ENCODE measurements at places on chromosomes 16 and 17.

GRCh38 chr16:49324703-49325102 is 43.1 kb upstream of the CBLN1 start:
- DNase-seq: no peak

DNA sequence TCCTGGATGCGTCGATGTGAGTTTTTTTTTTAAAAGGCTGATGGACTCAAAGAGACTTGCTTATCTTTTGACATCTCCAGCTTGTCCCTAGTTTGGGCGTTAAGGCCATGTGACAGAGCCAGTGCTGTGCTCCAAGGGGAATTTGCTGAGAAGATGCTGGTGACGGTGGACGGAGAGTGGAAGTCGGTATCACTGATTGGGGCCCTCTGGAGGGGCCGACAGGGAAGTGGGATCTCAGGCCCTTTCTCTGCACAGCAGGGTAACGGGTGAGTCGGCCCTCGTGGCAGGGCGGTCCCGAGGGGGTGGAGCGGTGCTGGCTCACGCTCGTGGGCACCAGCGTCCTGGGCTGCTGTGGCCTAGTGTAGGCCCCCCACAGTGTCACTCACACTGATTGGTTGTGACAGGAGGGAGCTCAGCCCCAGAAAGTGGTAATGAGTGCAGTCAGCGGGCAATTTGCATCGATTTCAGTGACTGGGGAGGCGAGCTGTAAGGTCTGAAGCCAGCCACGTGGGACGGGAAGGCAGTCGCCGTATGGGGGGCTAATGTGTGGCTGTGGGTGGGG is 91.3 kb downstream of the TBC1D16 start:
- DNase-seq: no peak

GRCh38 chr16:69176033-69176800 is 10.7 kb upstream of the SNTB2 start:
- DNase-seq: peak; percentile 70

GRCh38 chr16:10232757-10233156 is 50.5 kb upstream of the GRIN2A start:
- no peak for DNase-seq

DNA sequence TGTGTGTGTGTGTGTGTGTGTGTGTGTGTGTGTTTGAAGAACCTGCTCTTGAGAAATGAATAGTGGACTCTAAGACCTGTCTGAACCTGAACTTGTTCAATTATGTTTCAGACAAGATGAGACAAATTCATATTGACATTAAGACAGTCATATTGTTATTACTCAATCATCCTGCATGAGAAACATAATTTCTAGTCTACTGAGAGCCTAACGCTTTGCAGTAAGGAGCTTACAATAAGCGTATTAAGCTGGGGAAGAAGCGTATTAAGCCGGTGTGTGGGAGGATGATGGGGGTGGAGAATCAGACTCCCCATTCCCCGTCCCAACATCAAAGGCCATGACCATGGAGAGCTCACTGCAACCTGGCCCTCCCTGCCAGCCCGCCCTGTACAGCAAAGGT is 22.4 kb upstream of the MNT start:
- DNase-seq: no peak

DNA sequence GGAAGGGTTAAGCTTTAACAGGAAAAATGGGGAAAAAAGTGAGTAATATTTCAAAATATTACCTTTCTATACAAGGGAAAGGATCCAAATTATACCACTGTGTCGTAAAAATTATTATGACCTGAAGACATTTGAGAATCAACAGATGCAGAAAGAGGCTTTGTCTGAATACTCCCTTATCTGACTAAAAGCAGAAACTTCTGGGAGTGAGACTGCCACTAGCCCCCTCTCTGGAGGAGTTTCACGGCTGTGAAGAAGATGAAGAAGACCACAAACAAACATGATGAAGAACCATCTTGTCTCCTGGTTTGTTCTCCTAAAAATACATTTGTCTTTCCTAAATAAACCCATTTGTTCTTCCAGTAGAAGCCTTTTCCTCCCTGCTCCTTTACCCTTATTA is 29.4 kb downstream of the CNTROB start:
- no peak for DNase-seq

DNA sequence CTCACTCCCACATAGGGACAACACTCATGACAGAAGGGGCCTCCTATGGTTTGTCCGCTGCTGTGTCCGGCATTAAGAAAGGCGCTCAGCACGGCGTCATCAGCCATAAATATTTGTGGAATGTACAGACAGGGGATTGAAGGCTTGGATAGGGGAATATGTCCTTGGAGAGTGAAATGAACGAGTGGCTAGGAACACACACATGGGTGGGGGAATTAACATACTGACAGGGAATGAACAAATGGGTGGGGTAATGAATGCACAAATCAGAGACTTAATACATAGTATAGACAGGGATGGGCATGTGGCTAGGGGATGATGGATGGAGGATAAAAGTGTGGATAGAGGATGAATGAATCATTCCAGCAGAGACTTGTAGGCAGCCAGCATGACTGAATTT is 154.0 kb upstream of the HSBP1 start:
- DNase-seq: peak; percentile 68

- peak; percentile 64 for DNase-seq
These were observed 10.5 kb upstream of the TSPOAP1 start for GRCh38 chr17:58338841-58339754.

- DNase-seq: no peak
These were observed 38.7 kb upstream of the NFAT5 start for GRCh38 chr16:69526831-69527655.

GRCh38 chr16:22673421-22673831 is 140.5 kb upstream of the HS3ST2 start:
- DNase-seq: no peak

DNA sequence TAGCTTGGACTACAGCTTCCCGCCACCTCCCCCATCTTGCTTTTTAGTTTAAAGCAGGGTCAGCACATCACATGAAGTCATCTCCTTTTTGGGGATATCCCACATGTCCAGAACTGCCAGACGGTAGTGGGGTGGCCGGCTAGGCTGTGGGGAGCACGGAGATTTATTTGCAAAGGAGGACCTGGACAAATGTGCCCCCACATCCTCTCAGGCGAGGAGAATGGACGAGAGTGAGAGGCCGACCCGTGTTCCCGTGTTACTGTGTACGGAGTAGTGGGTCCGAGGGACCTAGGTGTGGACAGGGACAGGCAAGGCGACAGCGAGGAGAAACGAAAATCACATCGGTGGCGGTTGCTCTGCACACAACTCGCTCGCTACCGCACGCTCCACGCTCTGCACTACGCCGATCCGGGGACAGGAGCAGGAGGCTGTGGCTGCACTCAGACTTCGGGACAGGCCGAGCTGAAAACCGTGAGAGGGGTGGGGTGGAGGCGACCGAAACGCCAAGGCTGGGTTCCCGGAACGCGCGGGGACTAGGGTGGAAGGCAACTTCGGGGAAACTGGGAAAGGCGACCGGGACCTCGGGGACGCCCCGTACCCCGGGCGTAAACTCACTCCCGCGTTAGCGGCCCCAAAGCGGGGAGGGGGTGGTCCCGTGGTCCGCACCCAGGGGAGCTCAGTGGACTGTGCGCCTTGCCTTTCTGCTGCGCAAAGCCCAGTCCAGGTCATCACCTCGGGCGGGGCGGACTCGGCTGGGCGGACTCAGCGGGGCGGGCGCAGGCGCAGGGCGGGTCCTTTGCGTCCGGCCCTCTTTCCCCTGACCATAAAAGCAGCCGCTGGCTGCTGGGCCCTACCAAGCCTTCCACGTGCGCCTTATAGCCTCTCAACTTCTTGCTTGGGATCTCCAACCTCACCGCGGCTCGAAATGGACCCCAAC is at the start of gene MT1A:
TSS of gene MT1A (plus strand) at position 853 of the 937 bp plus-strand sequence. CDS start at position 926, 73 bp downstream.
- peak; percentile 36 for DNase-seq

DNA sequence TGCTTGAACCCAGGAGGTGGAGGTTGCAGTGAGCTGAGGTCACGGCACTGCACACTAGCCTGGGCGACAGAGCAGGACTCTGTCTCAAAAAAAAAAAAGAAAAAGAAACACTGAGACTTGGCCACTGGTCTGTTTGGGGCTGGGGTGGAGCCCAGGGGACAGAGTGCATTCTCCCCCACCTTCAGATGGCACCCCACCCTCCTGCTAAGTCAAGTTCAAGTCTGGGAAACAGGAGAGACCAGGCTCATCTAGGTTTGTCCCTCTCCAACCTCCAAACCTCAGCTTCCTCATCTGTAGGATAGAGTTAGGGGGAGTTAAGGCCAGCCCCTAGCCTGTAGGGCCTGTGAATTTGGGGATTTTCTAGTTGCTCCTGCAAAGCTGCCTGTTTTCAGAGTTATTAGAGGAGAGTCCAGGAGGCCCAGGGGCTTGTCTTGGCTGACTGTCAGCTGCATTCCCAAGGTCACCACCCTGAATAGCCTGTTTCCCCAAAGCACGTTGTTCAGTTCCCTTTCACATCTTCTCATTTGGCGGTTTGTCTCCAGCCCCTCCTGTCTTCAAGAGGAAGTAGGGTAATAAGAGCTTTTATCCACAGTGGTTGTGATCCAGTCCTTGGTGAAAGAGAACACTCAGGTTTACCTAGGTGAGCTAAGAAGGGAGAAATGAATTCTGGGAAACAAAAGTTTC is 2.2 kb downstream of the MT3 start:
- no peak for DNase-seq

- DNase-seq: no peak
These were observed 9.3 kb downstream of the PRSS27 start for GRCh38 chr16:2710711-2711231.

GRCh38 chr16:88878967-88879787 is 12.7 kb upstream of the PABPN1L start:
- DNase-seq: no peak

GRCh38 chr17:81583589-81584342 is 31.6 kb upstream of the FAAP100 start:
- peak; percentile 61 for DNase-seq

GRCh38 chr17:27601069-27601974 is 29.7 kb upstream of the LGALS9 start:
- peak; percentile 81 for DNase-seq

DNA sequence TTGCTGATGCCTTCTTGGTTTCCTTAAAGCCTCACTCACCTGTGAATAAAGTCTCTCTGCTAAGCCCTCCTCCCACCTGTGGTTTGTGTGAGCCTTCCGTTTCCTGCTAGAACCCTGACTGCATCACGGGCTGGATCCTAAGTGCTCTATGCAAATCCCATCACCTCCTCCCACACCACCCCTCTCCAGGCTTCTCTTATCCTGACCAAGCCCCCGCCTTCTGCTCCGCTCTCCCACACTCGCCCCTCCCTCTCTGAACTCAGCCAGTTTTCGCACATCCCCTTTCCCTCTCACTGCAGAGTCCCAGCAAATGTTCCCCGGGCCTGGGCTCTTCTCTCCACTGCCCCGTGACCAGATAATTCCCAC is 51.8 kb downstream of the PIMREG start:
- no peak for DNase-seq

- no peak for DNase-seq
These were observed 16.0 kb downstream of the VAC14 start for GRCh38 chr16:70784692-70785555.

DNA sequence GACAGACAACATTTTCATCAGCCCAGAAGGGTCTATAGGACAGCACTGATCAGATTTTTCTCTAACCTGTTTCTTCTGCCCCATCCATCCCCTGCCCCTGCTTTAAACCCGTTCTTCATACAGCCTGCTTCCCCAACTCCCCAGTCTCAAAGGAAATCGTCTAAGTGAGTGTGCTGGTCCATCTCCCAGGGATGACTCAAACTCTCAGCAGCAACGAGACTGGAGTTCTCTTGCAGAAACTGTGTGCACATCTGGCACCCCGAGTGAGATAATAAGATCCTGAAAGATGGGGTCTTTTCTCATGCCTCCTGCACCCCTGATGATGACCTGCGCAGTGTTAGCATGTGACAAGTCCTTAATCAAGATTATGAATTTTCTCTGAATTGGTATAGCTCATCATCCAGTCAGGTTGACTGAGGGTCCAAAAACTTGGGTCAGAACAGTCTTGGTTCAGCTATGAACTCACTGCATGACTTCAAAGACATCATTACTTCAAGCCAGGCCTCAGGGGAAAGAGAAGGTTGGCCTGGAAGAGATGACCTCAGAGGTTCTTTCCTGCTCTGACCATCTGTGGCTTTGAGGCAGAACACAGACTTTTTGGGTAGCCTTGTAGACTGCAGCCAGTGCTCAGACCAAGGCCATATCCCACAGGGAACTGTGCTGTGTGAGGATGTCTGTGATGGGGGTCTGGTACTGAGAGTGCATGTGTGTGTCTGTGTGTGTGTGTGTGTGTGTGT is 117.9 kb downstream of the SPACA3 start:
- no peak for DNase-seq

DNA sequence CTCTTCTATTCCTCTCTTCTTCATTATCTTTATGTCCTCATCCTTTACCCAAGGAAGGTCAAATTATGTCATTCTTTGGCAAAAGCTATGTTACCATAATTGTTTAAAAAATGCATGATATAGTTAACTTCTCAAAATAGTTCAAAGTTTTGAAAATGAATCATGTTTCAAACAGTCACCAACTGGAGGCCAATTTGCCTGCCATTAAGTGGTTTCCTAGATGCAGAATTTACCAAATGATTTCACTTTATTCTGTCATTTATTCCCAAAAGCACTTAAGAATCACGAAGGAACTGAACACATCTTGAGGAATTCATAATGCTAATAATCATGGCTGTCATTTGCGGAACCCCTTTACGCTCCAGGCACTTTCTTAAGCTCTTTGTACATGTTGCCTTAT is 190.9 kb upstream of the CDH11 start:
- DNase-seq: peak; percentile 15

DNA sequence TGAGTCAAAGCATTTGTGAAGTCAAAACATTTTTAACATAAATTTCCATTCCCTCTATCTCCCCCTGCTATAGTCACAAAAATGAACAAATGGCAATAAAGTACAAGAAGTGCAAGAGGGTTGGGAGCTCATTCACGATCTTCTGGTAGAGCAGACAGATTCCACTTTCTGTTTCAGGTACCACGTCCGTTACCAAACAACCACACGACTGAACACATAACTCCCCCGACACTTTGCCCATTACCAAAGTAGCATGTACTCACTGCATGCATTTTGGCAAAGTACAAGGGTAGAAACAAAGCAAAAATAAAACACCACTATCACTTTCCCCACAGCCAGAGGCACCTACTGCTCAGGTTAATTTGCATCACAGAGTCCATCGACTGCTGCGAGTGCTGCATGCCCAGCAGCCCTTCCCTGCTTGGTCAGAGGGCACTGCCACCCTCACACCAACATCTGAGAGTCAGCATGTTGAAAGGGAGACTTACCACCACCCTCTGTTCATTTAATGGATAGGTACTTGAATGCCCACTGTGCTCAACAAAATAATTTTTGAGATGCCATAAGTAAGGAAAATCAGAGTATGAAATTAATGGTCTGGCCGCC is 150.3 kb upstream of the AXIN2 start:
- no peak for DNase-seq

DNA sequence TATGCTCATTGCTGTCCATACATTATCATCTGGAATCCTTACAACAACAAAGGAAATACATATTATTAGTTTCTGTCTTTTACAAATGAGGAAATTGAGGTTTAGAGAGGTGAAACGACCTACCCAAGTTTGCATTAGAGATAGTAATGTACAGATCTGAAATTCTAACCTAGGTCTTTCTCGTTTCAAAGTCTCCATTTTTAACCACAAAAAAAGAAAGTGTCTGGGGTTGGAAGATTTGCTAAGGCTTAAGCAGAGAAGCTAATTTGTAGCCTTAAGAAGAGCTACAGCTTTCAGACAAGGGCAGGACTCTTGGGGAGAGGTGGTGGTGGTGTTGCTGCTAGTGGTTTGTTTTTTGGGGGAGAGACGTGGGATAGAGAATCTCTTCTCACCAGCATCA is 19.2 kb downstream of the CIITA start:
- DNase-seq: no peak

- peak; percentile 90 for DNase-seq
These were observed 13.4 kb upstream of the TAOK1 start for GRCh38 chr17:29376667-29377270.

GRCh38 chr17:38749223-38750043 is 1.3 kb upstream of the PCGF2 start:
- DNase-seq: peak; percentile 68

Measured in mesenchymal stem cell (in vitro differentiated cells and primary cell).